Stimulated activated CD8-positive, alpha-beta memory T cell treated with anti-CD3 and anti-CD28 coated beads, Interleukin-4, amount 100 ng/mL, for 4 hours (primary cell): ENCODE measurements at places on chromosomes 11 and 22.

DNA sequence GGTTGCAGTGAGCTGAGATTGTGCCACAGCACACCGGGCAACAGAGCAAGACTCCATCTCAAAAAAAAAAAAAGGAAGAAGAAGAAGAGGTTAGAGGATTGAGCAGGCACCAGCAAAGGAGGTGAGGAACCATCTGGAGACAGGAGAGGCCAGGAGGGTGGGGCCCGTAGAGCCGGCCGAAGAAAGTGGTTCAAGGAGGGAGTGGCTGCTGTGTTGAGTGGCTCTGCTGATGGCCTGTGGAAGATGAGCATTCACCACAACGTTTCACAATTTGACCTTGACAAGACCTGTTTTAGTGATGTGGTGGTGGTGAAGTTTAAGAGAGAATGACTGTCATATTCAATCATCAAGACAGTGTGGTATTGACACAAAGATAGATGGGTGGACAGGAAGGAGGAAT lies 6.8 kb upstream of the CTSD start:
- no peak for DNase-seq

GRCh38 chr11:76885390-76886097 lies 24.8 kb downstream of the ACER3 start:
- no peak for DNase-seq

- no peak for DNase-seq
Observed at GRCh38 chr22:23518376-23519187, 61.5 kb downstream of the IGLL1 start.

- DNase-seq: no peak
Observed at GRCh38 chr11:33802194-33802950, 28.1 kb upstream of the FBXO3 start.

DNA sequence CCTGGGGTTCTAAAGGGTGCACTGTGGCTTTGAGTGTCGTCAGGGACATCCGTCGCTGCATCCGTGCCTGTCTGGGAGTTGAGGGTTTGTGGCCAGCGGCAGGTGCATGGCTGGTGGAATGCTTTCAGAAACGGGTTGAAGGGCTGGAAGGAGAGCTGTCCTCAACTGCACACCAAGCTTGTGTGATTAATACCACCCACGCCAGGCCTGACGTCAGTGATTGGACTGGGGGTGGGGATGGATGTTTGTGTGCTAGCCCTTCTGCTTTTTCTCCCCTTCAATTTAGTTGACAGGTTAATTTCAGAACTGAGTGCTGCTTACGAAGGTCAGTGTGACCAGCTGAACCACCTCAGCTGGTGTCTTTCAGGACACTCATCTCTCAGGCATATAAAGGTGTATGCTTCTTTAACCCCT lies 3.2 kb upstream of the GAB2 start:
- peak; percentile 19 for DNase-seq

DNA sequence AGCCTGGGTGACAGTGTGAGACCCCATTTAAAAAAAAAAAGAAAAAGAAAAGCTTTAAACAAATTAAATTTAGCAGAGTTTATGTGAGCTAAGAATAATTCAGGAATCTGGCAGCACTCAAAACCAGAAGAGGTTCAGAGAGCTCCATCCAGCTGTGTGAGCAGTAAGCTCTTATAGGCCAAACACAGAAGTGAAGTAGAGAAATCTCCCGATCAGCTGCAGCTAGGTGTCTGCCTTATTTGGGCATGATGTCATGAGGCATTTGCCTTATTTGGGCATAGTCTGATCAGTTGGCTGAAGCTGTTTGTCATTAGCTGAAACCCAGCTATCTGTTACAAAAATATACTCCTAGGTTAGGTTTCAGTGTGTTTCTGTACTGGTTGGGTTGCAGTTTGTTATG lies 8.2 kb downstream of the MS4A15 start:
- no peak for DNase-seq

DNA sequence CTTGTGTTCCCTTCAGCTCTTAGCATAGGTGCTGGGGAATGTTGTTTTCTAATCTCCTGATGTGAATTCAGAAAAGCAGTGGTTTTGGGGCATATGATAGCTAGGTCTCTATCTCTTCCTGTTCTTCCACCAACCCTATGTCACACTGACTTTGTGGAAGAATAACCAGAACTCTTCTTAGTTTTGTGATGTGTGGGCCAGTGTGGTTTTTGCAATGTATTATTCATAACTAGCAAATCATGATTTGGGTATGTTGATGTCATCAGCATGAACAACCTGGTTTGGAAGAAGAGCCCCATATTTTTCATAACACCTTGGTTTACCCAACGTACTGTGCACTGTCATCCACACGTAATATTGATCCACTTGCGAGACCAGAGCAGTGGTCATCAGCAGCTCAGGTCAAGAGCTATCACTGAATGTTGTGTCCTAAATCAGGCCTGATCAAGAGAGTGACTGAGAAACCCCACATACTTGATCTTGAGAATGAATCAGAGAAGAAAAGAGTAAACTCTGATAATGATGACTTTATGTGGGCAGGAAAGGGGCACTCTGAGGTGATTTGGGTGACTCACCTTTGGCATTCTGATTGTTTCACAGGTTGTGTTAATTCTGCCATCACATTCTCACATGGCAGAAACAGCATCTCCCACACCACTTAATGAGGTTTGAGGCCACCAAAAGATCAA lies 19.4 kb upstream of the MS4A6E start:
- no peak for DNase-seq

- no peak for DNase-seq
Observed at GRCh38 chr11:35207471-35208403, 68.8 kb downstream of the CD44 start.

GRCh38 chr11:46183819-46184218 lies 62.6 kb upstream of the PHF21A start:
- DNase-seq: no peak

DNA sequence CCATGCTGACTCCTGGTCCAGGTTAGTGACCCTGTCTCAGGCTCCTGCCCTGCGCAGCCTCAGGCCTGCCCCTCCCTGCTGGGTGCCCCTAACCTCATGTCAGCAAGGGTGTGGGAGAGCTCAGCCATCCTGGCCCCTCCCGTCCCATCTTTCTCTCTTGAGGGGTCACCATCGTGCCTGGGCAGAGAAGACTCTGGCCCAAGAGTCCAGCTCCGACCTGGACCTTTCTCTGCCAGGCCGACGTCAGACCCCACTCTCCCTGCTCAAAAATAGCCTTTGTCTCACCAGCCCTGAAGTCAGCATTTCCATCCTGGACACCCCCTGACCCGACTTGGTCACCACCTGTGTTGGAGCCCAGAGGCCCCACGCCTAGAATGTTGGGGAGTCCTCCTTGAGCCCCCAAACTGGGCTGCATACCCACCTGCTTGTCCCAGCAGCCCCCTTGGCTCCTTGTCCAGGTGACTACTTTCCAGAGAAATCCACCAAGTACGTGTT lies 4.9 kb downstream of the SCGB1C1 start:
- DNase-seq: no peak

- no peak for DNase-seq
Observed at GRCh38 chr22:43706151-43706550, 106.0 kb downstream of the EFCAB6 start.

- DNase-seq: no peak
Observed at GRCh38 chr11:44990665-44991064, 40.0 kb upstream of the TP53I11 start.
